ENCODE measurements at places on chromosomes 7 and 10. TPM values are rescaled to one million over a fixed set of nuclear protein-coding genes. Genes with fewer than 3 reads are reported as not detected.

The PSD gene
- 10.2 TPM for polyA plus RNA-seq

The NODAL gene
- 0.44 TPM for polyA plus RNA-seq

The HMX2 gene
- 1.6 TPM for polyA plus RNA-seq

The SCIN gene
- polyA plus RNA-seq = 116 TPM
